ENCODE measurements at places on chromosomes 12 and 14.

DNA sequence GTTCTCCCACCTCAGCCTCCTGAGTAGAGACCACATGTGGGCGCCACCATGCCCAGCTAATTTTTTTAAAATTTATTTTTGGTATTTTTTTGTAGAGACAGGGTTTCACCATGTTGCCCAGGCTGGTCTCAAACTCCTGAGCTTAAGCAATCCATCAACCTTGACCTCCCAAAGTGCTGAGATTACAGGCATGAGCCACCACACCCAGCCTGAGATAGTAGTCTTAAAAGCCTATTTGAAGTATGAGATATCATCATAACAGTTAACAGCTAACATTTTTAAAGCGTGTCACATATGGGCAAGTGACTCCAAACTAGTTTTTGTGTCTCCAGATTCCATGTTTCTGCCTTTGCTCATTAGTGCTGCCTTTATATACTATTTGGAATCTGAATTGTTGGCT lies 74.6 kb upstream of the WSCD2 start:
- DNase-seq = no peak

DNA sequence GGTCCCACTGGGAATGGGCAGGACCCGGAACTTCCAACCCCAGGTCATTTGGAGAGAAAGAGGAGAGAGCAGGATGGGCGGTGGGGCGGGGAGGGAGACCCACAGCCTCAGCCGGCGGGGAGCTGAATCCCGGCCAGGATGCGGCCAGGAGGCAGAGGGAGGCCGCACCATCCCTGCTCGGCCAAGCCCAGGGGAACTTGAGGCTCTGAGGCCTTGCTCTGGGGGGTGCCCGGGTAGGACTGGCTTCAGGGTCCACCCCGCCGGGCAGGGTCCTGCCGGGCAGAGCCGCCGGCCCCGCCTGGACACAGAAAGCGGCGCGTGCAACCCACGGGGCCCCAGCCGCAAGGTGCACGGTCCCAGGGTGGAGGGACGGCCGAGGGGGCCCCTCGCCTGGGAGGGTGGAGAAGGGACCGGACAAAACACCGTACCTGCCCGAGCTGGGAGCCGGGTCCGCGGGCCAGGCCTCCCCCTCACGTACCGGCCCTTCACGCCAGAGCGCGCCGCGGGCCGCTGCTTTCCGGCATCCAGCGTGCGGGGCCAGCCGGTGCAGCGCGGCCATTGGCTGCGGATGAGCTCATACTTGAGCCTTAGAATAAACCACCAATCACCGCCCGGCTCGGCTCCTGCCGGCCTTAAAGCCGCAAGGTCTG lies at the start of gene RPS6KL1:
Gene RPS6KL1 (minus strand): TSS at position 509 of the 650 bp plus-strand sequence. CDS start 1,719 bp downstream, outside the sequence.
- peak; percentile 95 for DNase-seq

GRCh38 chr12:92828565-92828964 lies 100.5 kb downstream of the EEA1 start:
- DNase-seq = no peak

DNA sequence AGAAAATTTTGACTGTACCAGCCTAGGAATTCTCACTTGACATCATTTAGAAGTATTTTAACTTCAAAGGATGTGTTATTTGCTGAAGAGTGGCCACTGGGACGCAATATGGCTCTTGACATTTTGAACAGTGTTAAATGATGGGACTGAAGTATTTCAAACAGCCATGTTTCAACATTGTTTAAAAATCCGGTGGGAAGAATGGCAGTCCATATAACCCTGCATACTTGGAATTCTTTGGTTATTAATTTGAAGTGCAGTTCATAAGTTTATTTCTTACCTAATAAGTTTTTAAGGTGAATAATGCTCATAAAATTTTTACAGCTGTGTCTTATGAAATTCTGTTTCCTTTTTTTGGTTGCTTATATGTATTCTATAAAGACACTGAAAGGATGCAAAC lies 8.3 kb downstream of the TMTC2 start:
- DNase-seq = no peak

- no peak for DNase-seq
Measured at GRCh38 chr14:60163693-60164092, 1.5 kb downstream of the DHRS7 start.

GRCh38 chr12:15815730-15816129 lies 26.5 kb upstream of the EPS8 start:
- DNase-seq = no peak

- DNase-seq = no peak
Measured at GRCh38 chr14:85180876-85181275, 349.1 kb upstream of the FLRT2 start.

- DNase-seq = no peak
Measured at GRCh38 chr12:94261786-94262185, 113.4 kb downstream of the PLXNC1 start.

DNA sequence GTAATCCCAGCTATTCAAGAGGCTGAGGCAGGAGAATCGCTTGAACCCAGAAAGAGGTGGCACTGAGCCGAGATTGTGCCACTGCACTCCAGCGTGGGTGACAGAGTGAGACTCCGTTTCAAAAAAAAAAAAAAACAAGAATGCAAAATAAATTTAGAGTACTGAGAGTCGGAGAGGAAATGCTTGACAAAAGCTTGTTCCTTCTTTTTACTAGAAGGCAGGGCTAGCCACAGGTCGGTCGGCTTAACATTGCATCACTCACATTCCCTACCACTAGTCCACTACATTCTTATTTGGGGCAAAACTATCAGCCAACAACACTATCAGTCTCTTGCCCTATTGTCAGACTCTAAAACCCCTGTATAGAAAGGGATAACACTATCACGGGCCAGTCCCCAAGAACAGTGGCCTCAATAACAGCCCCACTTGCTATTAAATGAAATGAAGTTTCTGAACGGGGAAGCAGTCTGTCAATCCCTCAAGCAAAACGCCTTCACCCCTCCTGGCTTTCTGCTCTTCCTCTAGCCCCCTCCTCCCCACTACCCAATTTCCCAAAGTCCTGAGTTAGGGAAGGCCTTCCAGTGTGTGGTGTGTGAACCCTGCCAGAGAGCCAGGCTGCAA lies 1.0 kb downstream of the RNF41 start:
- peak; percentile 48 for DNase-seq

- no peak for DNase-seq
Measured at GRCh38 chr14:89576145-89576927, 159.3 kb upstream of the FOXN3 start.

DNA sequence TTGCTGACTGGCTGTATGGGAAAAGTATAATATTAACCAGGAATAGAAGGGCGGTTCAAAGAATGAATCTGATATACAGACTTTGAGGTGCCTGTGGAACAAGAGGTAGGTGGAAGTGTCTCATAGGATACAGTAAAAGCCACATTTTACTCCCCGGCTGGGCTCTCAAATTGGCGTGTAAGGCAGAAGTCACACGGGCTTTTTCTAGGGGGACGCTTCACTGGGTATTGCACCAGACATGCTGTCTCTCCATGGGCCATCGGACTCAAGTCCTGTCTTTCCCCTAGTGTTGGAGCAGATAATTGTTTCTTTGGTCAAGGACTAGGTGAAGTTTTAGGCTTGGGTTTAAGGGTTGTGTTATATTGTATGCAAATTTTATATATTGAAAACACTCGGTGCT lies 9.1 kb downstream of the TMCC3 start:
- DNase-seq = no peak

GRCh38 chr14:67833403-67833802 lies 13.8 kb downstream of the RAD51B start:
- DNase-seq = no peak

DNA sequence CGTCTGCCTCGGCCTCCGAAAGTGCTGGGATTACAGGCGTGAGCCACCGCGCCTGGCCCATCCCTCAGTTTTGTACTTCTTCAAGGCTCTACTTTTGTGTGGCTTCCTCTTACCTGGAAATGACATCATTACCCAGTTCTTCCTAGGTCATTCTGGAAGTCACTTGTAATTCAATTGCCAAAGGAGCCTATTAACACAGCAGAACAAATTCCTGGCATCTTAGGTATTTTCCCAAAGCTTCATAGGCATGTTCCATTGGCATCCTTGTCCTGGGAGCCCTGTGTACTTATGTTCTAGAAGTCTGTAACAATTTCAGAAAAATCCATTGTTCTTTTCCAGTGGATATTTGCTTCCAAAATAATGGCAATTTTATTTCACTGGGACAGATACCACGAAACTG lies 60.6 kb downstream of the DAAM1 start:
- DNase-seq = no peak

DNA sequence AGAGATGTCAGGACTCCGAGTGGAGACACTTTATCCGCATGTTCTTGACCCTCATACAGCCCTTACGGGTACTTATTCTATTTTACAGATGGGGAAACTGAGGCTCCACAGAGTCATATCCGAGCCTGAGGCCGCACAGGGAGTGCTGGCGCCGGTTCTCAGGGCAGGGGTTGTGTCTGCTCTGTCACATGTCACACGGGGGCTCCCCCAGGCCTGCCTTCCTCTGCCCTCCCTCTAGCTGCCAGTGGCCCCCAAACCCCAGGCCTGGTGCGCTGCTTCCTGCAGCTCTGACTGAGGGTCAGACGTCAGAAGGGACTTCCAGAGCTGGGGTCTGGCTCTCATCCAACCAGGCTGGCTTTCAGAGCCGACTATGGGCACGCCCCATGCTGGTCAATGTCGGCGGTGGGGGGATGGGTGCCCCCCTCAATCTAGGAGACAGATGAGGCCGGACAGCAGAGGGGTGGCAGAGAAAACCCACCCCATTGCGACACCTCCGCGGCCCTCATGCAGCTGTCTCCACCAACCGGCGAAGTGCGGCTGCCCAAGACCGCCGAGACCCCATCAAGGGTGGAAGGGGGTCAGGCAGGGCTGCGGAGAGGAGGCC lies 811 bp upstream of the INF2 start:
- no peak for DNase-seq

DNA sequence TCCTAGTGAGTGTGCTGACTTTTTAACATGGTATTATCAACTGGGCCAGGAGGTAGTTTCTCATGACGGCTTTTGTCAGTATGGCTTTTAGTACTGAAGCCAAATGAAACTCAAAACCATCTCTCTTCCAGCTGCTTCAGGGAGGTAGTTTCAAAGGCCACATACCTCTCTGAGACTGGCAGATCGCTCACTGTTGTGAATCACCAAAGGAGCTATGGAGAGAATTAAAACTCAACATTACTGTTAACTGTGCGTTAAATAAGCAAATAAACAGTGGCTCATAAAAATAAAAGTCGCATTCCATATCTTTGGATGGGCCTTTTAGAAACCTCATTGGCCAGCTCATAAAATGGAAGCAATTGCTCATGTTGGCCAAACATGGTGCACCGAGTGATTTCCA lies 141.1 kb downstream of the HMGA2 start:
- no peak for DNase-seq

- no peak for DNase-seq
Measured at GRCh38 chr14:99758121-99758821, 34.9 kb upstream of the EML1 start.

GRCh38 chr14:58160561-58160960 lies 8.5 kb upstream of the ARMH4 start:
- DNase-seq = no peak

DNA sequence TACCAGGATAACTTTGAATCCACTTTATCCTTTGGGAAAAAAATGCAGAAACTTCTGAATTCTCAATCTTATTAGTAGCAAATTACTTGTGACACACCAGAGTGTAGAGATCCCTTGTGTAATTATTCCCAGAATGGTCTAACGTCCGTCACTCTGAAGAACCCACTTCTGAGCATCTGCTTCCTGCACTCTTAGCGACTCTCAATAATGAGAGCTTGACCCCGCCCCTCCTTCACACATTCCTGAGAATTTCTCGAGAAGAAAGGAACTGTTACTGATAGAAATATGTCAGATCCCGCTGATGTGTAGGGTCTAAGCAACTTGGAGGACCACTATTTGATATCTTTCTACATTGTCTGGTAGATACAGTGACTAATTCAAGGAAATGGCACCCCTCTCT lies 218.3 kb upstream of the PDZRN4 start:
- DNase-seq = no peak

DNA sequence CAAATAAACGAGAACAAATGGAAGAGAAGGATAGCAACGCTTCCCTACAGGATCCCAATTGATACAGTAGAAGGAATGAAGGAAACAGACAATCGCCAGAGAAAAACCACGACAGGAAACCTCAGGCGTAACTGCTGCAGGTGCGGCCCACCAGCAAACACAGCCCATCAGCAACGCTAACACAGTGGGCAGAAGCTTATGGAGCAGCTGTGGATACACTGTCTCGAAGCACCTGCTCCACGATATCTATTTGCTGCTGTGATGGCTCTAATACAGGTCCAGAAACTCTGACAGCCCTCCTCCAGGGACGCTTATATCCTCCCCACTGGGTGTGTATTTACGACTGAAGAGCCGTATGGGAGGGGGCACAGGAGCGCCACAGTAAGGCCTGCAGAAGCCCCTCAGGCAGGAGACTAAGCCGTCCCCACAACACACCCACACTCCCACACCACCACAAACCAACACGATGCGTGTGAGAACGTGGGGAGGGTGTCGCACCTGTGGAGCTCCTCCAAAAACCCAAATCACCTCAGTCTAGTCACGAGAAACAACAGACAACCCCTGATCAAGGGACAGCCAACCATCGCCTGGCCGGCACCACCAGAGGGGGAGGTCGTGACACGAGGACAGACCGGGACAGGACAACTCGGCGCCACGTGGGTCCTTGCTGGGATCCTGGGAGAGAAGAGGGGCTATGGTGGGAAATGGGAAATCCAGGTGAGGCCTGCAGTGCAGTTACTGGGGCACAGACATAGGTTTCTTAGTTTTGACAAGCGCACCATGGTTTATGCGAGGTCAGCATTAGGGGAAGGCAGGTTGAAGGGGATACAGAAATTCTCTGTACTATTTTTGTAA lies 24.0 kb downstream of the POLE start:
- DNase-seq = no peak

DNA sequence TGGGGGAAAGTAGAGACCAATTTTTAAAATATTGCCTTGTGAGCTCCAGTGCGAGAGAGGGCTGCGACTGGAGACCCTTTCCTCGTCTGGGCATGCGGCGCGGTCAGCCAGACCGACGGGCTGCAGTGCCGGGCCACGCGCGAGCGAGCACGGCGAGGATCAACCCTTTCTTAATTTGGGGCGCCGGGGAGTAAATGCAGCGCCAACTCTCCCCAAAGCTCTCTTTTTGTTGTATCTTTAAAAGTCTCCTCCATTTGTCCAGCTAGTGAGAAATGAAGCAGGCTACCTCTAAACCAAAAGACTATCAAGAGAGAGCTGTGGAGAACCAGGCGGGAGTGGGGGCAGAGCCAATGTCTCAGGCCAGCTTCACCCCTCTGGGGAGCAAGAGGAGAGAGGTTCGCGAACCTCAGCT lies 1.4 kb downstream of the SIX1 start:
- no peak for DNase-seq

DNA sequence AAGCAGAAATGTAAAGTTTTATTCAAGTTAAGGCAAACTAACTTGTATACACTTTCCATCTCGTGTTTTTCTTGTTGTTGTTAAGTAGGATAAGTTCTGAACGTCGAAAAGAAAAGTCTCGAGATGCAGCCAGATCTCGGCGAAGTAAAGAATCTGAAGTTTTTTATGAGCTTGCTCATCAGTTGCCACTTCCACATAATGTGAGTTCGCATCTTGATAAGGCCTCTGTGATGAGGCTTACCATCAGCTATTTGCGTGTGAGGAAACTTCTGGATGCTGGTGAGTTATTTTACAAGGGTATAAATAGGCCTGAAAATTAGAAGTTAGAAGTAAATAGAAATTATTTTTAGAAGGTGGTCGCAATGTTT lies 25.0 kb downstream of the HIF1A start:
- DNase-seq = no peak
